ENCODE measurements at places on chromosomes 4 and X.

DNA sequence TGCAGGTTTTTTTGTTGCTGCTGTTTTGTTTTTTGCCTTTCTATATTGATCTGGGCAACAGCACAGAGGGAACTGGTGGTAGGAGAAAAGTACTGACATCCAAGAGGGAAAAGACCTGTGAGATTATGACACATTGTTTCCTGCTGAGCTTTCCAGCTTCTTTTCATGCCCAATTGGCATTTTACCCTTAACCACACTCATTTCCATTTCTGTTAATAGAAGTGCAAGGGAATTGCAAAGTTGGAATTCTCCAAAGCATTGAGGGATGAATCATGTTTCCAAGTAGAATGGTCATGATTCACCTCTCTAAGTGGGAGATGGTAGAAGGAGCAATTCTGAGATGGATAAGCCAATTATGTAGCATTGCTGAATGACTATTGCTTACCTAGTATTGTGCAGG, 161.5 kb downstream of the PPARGC1A start:
- no peak for DNase-seq

- no peak for DNase-seq
Measured at GRCh38 chr4:135382280-135382959, 1180.8 kb upstream of the PABPC4L start.

- no peak for DNase-seq
Measured at GRCh38 chrX:24283127-24283794, 30.6 kb downstream of the SUPT20HL2 start.

GRCh38 chr4:43993196-43993902, 455.3 kb downstream of the KCTD8 start:
- DNase-seq: no peak

DNA sequence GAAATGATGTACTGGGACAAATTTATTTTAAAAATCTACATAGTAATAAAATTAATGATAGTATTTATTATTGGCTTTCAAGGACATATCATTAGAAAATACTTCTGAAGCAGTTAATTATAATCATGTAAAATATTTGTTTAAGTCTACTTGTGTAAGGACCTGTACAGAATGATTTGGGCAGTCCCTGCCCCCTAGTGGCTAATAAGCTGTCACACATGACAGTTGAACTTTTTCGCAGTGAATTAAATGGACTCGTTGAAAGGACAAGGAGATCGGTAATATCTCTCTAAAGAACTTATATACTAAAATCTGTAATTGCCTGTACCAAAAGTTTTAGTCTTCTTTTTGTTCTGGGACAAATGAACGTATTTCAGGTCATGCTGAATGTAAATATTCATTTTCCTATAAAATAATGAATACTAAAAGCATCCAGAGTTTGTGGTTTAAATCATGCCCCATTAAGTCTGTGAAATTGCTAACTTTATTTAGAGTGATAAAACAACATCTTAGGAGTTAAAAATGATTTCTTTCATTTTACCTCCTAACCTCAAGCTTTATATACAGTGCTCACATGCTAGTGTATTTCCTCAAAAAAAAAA, 13.6 kb downstream of the EXOC1 start:
- peak; percentile 26 for DNase-seq

DNA sequence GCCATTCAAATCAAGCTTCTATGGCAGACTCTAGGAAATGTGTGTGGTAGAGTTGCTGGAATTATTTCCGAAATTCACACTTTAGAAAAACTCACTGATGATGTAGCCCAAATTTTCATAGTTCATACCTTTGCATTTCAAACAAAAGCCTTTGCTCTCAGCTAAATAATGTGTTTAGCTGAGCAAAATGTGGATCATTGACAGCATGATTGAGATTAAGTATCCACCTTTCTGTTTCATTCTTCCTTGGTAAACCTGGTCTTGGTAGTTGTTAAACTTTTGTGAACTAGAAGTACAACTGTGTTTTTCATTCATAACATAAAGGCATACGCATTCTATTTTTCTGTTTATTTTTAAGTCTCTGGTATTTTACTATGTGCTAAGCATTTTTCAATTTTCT, 7.2 kb downstream of the PCDH7 start:
- no peak for DNase-seq
